Naive thymus-derived CD4-positive, alpha-beta T cell (primary cell): ENCODE measurements at places on chromosomes 16 and 17.
A peak's percentile ranks its signal among the peaks of the same experiment; 100 is the strongest.

- no peak for DNase-seq
These were observed 1.2 kb downstream of the GALK1 start for GRCh38 chr17:75763613-75764416.

- no peak for DNase-seq
These were observed 103.7 kb downstream of the RAP1GAP2 start for GRCh38 chr17:2899906-2900305.

- no peak for DNase-seq
These were observed 302.3 kb downstream of the SLC39A11 start for GRCh38 chr17:72790190-72790589.

DNA sequence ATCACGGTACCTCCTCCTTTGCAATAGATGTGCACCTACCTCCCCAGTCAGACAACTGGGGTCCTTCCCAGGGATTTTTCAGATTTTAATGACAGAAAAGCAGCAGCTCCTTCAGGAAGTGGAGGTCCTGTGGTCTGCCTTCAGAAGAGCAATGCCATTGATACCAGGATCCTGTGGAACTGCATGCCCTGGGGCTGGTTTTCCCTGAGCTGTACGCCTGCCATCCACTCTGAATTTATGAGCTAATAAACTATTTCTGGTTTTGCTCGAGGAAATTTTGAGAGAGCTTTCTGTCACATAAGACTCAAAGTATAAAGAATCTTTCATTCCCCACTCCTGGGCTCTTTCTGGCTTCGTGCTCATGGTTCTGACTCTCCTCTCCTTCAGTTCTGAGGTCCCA, 10.0 kb upstream of the CCL23 start:
- DNase-seq = no peak

- no peak for DNase-seq
These were observed 334.8 kb upstream of the HSBP1 start for GRCh38 chr16:83472776-83473501.

DNA sequence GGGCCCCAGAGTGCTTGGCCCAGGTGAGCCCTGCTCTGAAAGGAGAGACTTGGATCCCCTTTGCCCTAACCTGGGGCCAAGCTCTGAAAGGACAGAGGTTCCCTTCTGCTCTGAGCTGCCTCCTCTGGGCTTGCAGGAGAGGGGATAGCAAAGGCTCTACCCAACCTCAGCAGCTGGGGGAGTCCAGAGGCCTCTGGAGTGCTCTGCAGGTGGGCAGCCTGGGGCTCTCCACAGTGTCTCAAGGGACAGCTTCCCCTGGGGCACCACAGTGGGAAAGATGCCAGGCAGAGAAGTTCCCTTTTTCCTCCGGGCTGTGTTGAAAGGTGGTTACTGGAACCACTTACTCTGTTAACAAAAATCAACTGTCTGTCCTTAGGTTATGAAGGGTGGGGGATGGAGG, 48.2 kb upstream of the MGAT5B start:
- no peak for DNase-seq

GRCh38 chr16:89375021-89375420, 115.3 kb downstream of the ANKRD11 start:
- DNase-seq = no peak

DNA sequence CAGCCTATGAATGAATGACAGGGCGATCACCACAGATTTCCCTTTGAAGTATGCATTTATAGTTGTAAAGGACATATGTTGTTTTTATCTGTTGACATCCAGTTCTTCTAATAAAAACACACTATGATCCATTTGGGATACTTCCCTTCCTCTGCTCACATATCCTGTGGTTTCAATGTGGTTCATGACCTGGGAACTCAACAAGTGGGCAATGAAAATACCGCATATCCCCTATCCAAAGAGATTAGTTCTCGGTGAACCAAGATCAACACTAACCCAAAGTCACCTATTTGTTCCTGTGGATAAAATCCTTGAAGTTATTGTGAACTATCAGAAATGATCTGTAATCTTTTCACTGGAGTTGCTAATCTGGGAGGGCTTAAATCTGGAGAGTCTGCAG, 16.0 kb downstream of the ABCA8 start:
- no peak for DNase-seq

DNA sequence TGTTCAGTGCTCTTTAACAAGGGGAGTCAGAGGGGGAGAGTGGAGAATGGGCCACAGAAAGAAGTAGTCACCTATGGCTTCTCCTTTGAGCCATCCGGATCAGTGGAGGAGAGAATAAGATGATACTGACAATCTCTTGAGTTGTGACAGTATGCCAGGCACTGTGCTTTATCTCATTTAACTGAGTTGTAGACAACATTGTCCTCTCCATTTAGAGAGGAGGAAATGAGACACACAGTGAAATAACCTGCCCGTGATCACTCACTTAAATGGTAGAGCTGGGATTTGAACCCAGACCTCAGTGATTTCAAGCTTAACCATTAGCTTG, 17.8 kb upstream of the EEF2K start:
- no peak for DNase-seq

- DNase-seq = no peak
These were observed 24.3 kb downstream of the CD300A start for GRCh38 chr17:74490716-74491115.

DNA sequence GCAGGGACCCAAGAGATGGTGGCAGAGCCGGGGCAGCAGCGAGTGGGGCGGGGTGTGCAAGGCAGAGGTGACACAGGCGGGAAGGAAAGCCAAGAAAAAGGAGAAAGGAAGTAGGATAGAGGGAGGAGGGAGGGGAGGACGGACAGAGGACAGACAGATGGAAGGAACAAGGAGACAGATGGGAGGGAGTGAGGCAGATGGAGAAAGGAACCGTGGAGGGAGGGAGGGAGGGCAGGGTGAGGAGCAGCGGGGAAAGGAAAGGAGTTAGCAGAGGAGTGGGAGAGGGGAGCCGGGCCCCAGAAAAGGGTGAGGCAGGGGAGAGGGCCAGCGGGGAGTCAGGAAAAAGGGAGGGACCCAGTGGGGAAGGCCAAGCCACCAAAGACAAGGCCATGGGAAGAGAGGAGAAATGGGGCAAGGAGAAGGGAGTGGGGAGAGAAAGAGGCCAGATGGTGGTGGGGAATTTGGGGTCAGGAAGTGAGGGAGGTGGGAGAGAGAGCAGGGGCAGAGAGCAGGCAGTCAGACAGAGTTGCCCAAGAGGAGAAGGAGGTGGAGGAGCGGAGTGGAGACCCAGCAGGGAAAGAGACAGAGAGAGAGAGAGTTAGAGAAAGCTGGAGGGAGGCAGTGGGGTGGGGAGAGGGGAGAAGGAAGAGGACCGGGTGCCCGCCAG, 13.2 kb upstream of the ASGR1 start:
- DNase-seq = no peak

- DNase-seq = no peak
These were observed 12.5 kb upstream of the SLC16A11 start for GRCh38 chr17:7056386-7056785.

DNA sequence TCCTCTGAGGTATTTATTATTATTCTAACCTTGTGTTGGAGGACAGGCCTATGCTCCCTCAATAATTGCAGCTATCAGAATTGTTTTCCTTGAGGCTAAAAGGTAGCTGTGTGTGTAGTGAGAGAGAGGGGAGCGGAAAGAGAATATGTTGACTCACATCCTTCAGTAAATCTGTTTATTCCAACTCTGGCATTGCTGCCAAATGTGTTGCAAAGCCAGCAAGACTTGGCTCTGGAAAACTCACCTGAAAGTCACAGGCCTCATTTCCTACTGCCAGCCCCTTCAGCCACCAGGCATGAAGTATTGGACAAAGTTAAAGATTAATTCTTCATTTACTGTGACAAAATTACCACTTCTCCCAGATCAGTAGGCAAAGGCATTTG, 9.6 kb downstream of the CA10 start:
- DNase-seq = no peak

DNA sequence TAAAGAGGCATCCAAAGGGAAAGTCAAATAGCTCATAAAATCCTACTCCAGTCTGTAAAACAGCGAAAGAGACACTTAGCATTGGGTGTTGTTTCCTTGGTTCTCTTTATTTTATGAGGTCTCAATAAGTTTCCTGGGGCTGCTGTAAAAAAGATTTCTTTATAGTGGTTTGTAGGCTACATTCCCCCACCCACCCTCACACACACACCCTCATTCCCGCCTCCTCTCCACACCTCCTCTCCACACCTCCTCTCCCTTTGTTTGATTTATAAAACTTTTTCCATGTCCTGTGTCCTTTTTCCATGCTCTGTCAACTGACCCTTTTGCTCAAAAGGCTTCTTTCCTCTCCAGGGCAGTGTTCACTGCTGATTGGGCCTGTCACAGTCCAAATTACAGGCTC, 178.9 kb upstream of the SOX9 start:
- no peak for DNase-seq

- DNase-seq = no peak
These were observed 80.8 kb upstream of the NOL11 start for GRCh38 chr17:67636834-67637520.

DNA sequence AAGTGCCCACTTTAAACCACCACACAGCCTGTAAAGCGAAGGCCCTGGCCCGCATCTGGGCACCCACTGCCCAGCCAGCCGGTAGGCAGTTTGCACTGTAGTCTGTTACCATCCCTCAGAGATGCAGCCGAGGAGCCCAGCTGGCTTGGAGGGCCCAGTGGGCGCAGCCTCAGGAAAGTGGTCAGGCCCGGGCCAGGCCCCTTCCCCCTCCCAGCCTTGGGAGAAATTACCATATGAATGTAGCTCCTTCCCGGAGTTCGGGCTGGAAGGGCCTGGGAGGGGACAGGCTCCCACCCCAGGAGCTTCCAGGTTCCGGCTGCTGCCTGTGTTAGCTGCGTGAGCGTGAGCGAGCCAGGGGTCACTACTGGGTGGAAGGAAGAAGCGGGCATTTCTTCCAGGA, 325.4 kb downstream of the SEC14L1 start:
- DNase-seq = no peak

DNA sequence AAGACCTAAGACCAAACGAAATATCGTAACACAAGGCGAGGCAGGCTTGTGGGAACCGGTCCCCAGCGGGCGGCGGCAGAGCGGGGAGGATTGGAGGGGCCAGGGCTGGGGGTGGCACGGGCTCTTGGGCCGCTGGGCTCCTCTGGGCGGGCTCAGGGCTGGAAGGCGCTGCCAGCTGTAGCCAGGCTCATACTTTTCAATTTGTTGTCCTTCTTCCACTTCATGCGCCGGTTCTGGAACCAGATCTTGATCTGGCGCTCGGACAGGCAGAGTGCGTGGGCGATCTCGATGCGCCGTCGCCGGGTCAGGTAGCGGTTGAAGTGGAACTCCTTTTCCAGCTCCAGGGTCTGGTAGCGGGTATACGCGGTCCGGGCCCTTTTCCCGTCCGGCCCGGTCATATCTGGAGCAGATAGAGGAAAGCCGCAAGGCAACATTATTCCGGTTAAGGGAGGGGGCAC, 1.5 kb downstream of the HOXB5 start:
- no peak for DNase-seq

DNA sequence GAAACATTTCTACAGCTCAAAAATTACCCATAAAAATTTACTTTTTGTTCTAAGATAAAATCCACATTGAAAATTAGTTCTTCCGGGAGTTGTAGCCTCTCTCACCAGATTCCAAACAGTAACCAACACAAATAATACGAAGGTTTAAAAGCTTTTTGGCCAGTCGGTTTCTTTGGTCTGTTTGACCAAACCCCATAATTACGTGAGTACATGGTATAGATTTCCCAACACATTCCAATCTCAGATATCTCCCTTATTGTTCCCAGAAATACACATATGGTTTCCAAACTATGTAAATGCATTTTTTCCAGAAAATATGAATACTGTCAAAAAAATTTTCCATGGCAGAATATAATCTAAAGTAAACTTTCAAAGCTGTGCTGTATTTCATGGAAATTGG, 722.0 kb downstream of the KCNJ2 start:
- DNase-seq = no peak

DNA sequence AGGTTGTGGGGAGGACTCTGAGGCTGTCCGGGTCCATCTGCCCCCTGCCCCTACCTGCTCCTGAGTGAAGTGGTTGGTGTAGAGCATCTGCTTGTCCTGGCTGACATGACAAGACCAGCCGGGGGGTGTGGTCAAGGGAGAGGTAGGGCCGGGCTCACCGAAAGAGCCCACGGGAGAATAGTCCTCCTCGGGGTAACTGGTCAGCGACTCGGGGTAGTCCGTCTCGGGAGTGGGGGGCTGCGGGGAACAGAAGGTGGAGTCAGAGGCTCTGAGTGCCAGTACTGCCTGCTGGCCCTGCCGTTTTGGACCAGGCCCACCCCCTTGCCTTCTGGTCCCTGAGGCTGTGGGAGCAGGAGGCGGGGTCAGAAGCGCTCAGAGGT, 27.8 kb downstream of the ARHGAP27 start:
- no peak for DNase-seq

GRCh38 chr16:2785101-2785991, 2.0 kb downstream of the PRSS33 start:
- no peak for DNase-seq

DNA sequence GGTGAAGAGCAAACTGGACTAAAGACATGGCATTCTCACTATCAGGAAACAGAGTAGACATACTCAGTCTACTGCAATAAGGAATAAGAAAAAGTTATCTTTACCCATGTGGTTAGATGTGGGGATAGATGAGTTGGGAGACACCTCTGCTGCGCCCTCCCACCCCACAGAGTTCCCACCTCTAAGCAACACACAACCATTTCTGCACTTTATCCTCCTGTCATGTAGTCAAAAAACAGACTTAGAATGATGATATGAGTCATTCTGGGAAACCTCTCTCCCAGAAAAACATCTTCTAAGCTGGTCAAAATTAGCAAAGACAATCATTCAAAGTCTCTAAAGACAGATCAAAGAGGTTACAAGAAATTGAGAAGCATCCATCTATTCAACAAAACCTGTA, 94.9 kb downstream of the CACNG1 start:
- DNase-seq = no peak

GRCh38 chr17:78368348-78368747, 8.5 kb upstream of the SOCS3 start:
- DNase-seq = no peak

GRCh38 chr17:9022573-9023391, 1.5 kb downstream of the NTN1 start:
- DNase-seq = no peak

DNA sequence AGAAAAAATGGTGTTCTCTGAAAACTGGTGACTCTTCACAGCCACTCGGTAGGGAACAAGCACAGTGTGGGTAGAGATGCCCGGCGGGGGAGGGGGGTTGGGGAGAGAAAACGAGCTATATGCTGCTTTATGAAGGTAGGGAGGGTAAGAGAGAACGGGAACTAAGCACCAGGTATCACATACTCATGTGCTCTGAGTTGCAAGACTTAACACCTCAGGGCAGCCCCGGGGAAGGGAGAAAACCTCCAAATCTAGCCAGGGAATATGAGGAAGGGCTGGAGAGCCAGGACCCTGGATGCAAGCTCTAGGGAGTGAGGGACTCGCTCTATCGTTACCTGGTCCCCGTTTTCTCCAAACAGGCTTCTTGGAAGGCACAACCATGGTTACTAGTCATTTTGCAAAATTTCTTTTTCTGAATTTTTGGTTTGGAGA, 35.3 kb downstream of the HIC1 start:
- DNase-seq = peak; percentile 3

GRCh38 chr16:85394456-85395206, 218.5 kb upstream of the GSE1 start:
- DNase-seq = no peak

- no peak for DNase-seq
These were observed 9.1 kb downstream of the SLC4A1 start for GRCh38 chr17:44258811-44259351.
